Activated T-helper 17 cell treated with anti-CD3 and anti-CD28 coated beads, Interleukin-2, amount 50 U/mL, for 72 hours (primary cell): ENCODE measurements at places on chromosomes 2 and 18. TPM values are rescaled to one million over a fixed set of nuclear protein-coding genes. Genes with fewer than 3 reads are reported as not detected.

GRCh38 chr18:3347286-3347803, 85.4 kb downstream of the MYL12B start:
- ATAC-seq: no peak

- ATAC-seq: peak; percentile 70
These were observed 303.9 kb downstream of the ZNF407 start for GRCh38 chr18:74901362-74902146.

The BIN1 gene
- total RNA-seq: 84.0 TPM

- ATAC-seq: no peak
These were observed 48.6 kb upstream of the SEC11C start for GRCh38 chr18:59090966-59091603.

The TPO gene
- total RNA-seq: not detected

The COL4A4 gene
- total RNA-seq: 0.08 TPM

GRCh38 chr2:195779491-195779890, 122.5 kb downstream of the SLC39A10 start:
- no peak for ATAC-seq

GRCh38 chr18:48771641-48772375, 179.0 kb downstream of the SMAD7 start:
- no peak for ATAC-seq

GRCh38 chr18:23204589-23205235, 69.4 kb downstream of the CABLES1 start:
- ATAC-seq: peak; percentile 31

The RNF144A gene
- total RNA-seq: 29.2 TPM

- peak; percentile 89 for ATAC-seq
These were observed 114.1 kb downstream of the NDUFA10 start for GRCh38 chr2:239910851-239911640.

The TNFRSF11A gene
- 41.9 TPM for total RNA-seq

The COL5A2 gene
- 0.32 TPM for total RNA-seq

- no peak for ATAC-seq
These were observed 46.7 kb upstream of the FLACC1 start for GRCh38 chr2:201403880-201404279.
